ENCODE measurements at places on chromosomes 5 and 9.

GRCh38 chr5:33317271-33317670 lies 123.5 kb upstream of the TARS1 start:
- no peak for DNase-seq

GRCh38 chr5:2557435-2557834 lies 194.0 kb downstream of the IRX2 start:
- no peak for DNase-seq

- no peak for DNase-seq
These were observed 473 bp downstream of the IRGM start for GRCh38 chr5:150846654-150847333.

DNA sequence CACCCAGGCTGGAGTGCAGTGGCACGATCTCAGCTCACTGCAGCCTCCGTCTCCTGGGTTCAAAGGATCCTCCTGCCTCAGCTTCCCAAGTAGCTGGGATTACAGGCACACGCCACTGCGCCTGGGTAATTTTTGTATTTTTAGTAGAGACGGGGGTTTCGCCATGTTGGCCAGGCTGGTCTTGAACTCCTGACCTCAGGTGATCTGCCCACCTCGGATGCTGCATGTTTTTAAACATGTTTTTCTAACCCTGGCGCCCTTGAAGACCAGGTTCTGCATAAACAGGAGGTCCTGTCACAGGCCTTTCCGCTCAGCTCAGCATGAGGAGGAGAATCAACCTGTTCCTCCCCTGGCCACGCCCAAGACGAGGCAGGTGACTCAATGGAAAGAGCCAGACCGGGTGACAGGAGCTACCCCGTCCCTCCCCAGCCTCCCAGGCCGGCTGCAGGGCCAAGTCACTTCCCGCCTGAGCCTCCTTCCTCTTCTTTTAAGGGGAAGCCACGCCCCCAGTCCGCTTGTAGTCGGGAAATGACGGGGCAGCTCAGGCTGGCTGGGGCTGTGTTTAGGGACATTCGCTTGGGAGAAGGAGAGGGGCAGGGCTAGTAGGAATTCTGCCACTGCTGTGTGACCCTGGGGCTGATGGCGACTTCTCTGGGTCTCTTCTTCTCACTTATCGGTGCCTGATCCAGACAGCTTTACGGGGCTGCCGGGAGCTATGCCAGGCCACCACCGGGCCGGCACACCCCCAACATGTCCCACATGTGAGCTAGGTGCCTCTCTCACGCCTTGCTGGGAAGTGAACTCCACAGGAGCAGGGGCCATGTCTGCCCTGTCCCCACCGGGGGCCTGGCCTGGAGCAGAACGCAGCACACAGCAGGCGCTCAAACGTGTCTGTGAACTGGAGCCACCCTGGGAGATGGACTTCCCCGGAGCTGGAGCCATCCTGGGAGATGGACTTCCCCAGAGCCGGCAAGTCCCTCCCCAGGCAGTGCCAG lies 6.1 kb downstream of the NOTCH1 start:
- no peak for DNase-seq

- DNase-seq: no peak
These were observed 124.4 kb downstream of the ZNF354C start for GRCh38 chr5:179184521-179185050.

GRCh38 chr5:132445640-132445923 lies 45.0 kb downstream of the IRF1 start:
- DNase-seq: no peak

DNA sequence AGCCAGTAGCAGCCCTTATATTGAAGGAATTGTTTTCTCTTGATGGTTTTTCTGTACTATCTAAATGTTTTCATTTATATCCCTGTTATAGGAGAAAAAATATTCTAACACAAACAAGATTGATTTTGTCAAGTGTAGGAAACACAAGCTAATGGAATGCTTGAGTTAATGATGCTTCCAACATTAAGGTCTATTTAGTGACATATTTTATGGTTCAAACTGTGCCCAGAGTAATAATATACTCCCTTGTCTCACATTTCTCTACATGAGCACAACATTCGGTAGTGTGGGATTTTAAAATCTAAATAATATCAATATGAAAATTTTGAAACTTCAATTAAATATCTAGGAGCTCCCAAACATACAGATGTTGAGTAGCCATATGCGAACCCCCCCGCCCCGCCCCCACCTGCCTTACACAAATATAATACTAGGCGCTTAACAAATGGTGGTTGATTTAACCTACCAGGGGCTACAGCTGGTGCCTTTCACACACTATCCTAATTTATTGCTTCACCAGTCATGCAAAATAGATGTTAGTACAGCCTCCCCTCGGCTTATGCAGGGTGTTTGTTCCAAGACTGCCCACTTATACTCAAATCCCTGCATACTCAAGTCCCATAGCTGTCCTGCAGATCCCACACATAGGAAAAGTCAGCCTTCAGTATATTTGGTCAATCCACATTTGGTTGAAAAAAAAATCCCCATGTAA lies 124.1 kb upstream of the ACO1 start:
- DNase-seq: no peak

GRCh38 chr9:23826120-23826629 lies at the start of gene ELAVL2:
TSS of gene ELAVL2 (minus strand) at chr9:23826240. CDS start at chr9:23762234, 64,006 bp downstream.
- DNase-seq: no peak

DNA sequence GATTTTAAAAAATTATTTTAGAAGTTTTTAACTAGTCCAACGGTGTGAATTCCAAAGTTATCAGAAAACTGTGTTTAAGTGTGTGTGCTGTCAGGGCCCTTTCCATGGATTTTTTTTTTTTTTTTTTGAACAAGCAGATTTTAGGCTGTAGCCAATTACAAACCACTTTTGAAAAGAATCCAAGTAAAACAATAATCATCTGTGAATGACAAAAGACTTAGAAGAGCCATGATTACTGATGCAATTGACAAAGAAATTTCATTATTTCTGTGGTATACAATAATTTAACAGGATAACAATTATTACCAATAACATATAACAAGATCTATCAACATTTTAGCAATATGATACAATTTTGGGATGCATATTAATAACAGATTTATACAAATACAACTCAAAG lies 16.2 kb upstream of the PAIP1 start:
- DNase-seq: no peak

GRCh38 chr5:79938468-79938867 lies 52.6 kb downstream of the MTX3 start:
- no peak for DNase-seq

DNA sequence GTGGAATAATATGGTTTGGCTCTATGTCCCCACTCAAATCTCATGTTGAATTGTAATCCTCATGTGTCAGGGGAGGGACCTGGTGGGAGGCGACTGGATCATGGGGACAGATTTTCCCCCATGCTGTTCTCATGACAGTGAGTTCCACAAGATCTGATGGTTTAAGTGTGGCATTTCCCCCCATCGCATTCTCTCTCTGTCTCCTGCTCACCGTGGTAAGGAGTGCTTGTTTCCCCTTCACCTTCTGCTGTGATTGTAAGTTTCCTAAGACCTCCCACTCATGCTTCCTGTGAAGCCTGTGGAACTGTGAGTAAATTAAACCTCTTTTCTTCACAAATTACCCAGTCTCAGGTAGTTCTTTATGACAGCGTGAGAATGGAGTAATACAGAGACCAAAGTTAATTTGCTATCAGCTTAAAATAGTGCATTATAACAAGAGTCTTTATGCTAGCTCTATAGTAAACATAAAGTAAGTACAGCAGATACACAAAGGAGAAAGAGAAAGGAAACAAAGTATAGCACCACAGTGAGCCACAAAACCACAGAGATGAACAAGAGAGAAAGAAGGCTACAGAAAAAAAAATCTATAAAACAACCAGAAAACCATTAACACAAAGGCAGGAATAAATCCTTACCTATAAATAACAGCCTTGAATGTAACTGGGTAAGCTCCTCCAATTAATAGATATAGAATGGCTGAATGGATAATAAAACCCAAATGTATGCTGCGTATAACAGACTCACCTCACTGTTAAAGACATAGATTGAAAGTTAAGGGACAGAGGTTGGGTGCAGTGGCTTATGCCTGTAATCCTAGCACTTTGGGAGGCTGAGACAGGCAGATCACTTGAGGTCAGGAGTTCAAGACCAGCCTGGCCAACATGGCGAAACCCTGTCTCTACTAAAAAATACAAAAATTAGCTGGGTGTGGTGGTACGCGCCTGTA lies 39.7 kb downstream of the RAPGEF6 start:
- no peak for DNase-seq

- DNase-seq: no peak
These were observed 57.5 kb upstream of the OLFM1 start for GRCh38 chr9:135029871-135030565.

DNA sequence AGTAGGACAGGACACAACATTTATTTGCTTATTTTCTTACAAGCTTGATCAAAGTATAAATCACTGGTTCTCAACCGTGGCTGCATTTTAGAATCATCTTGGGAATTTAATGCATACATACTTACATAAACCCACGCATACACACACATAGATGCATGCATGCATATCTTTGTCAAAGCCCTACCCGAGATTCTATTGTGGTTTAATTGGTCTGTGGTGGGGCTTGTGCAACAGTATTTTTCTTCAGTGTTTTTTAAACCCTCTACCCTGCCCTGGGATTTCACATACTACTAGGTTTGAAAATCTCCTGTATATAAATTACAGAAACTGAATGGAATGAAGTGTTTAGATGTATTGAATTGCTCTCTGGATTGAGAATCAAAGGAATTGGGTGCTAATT lies 1166.2 kb downstream of the MAT2B start:
- DNase-seq: no peak

- no peak for DNase-seq
These were observed 45.2 kb upstream of the ANKRD55 start for GRCh38 chr5:56278335-56278753.

DNA sequence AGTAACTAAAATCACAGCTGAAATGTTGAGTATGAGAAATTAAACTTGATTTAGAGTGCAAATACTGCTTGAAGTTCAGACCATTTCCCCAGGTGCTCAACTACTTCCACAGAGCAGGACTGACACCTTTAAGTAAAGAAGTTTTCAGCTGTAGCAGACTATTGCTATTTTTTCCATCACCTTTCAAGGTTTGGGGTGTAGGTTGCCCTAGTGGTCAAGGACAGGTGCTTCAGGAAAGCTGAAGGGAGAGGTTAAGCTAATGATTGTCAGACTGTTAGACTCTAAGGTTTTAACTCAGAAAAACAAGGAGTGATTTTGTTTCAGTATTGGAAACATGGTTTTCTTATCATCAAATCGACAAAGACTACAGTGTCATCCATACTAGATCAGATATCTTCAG lies 162.1 kb downstream of the CCDC192 start:
- DNase-seq: no peak

DNA sequence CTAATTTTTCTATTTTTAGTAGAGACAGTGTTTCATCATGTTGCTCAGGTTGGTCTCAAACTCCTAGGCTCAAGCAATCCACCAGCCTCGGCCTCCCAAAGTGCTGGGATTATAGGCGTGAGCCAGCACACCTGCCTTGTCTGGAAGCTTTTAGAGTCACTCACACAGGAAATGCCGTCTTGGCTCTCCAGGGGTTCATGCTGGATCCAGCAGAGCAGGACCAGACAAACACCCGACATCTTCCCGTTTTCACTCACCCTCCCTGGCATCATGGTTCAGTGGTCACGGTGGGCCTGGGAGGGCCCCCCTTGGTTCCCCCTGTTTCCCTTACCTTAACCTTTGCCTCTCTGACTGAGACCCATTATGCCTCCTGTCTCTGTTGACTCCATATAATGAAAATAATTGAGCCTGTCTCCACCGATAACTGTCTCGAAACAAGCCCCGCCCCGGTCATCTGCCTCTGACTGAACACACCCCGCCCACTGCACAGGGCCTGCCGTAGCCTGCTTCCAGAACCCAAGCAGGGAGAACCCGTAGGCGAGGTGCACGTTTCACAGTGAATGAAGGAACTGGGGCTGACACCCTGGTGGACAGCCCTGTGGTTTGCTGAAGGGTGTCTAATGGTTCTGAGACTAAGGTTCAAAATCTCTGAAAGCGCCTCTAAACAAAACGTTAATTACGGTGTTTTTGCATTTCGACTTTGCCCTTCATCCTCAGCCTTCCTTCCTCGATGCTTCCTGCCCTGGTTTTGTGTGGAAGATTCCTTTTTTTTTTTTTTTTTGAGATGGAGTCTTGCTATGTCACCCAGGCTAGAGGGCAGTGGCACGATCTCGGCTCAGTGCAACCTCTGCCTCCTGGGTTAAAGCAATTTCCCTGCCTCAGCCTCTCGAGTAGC lies 39.7 kb upstream of the SPRY4 start:
- DNase-seq: no peak

GRCh38 chr5:142925795-142926194 lies 155.6 kb downstream of the ARHGAP26 start:
- no peak for DNase-seq

GRCh38 chr5:92337772-92338234 lies 954.7 kb upstream of the ARRDC3 start:
- no peak for DNase-seq

GRCh38 chr5:130068101-130068500 lies 163.8 kb downstream of the CHSY3 start:
- DNase-seq: no peak

DNA sequence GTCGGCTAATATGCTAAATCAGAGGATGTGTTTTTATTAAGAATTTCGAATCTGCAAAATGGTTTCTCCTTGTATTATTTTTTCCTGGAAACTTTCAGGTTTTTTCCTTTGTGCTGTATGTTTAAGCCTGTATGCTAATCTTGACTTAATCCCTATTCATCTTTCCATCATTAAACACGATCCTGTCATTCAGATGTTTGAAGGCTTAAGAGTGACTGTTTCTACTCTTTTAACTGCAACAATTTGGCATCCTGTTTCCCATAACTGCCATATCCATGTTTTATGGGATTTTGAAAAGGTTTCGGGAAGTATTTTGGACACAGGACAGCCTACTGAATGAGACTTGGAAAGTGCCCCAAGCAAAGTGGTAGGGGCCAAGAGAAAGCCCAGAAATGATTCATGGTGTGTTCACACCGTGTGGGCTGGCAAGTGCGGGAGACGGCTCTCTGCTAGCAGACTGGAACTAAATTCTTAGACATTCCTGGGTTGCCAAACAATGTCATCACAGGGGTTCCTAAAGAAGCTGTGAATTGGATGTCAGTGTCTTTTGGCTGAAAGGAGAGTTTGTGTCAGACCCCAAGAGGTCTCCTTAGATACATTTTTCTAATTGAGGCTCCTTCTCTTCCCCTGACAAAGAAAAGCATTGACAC lies 125.4 kb upstream of the ADAMTS16 start:
- no peak for DNase-seq

DNA sequence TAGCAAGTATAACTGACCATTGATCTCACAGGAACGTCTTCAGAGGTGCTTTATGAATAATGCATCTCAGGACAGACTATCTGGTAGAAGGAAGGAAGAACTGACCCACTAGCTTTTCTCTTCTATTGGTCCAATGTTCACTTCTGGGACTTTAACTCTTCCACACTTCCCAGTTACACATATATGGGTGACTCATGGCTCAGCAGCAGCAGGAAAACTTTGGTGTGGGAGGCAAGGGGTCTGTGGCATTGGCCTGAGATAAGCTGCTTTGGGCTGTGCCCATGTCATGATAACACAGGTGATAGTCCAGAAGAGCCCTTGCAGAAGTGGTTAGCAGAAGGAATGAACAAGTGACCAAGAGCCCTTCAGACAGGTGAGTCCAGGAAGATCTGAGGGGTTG lies 148.8 kb downstream of the RAB3C start:
- DNase-seq: no peak

- no peak for DNase-seq
These were observed 29.0 kb downstream of the TNFSF15 start for GRCh38 chr9:114776683-114777399.
